ENCODE measurements at places on chromosomes 7 and 10.

GRCh38 chr10:47179291-47179647, 120.7 kb upstream of the GDF10 start:
- DNase-seq, result peak; percentile 25

GRCh38 chr10:128314686-128315085, 188.5 kb upstream of the MKI67 start:
- DNase-seq, result no peak

- DNase-seq, result peak; percentile 34
These were observed 66.2 kb upstream of the ARID5B start for GRCh38 chr10:61835069-61835945.

DNA sequence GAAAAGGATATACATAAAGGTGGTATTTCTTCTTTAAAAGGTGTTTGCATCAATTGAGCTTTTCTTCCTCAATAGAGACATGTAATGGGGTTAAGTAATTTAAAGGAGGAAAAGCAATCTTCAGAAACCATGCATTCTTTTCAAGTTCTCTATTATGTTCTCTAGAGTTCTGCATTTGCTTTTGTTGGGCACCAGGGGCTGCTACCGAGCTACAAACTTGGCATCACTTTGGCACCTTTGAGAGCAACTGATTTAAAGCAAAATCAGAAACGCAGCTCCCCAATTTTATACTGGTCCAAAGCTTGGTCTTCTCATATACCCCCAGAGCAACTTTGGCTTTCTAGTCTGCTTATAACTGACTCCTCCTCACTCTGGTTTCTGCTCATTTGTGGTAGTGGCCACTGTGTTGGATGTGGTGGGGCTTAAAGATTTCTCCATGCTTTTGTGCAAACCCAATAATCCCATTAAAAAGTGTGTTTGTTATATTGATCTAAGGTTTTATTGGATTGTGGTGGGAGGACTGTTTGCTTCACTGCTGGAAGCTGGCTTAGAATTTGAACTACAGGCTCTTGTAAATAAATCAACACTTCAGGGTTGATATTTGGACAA, 712.1 kb downstream of the PHTF2 start:
- no peak for DNase-seq

- no peak for DNase-seq
These were observed 68.8 kb upstream of the GRB10 start for GRCh38 chr7:50851451-50851850.

DNA sequence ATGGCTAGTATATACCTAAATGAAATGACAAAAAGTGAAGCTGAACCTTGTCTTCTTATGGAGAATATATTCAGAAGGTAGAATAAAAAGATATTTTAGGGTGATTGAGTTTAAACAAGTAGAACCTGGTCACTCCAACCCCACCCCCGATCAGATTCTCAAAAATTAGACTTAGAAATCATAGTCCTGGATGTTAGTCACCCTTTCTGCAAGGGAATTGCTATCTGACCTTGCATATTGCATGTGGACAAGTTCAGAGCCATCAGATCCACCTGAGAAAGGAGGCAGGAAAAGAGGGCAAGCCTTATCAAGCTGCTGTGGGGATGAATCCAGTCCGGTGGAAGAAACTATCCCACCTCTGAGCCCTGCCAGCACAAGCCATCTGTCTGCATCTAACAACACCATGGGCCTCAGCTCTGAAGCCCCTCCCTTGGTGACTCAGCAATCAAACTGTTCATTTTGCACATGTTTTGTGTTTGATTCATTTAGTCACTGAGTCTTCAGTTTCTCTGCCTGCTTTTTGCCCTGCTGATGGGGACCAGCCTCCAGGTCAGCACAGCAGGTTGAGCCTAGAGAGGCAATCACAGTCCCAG, 727.3 kb downstream of the AUTS2 start:
- DNase-seq, result no peak

- no peak for DNase-seq
These were observed 4.2 kb upstream of the CREB3L2 start for GRCh38 chr7:138006106-138006505.

DNA sequence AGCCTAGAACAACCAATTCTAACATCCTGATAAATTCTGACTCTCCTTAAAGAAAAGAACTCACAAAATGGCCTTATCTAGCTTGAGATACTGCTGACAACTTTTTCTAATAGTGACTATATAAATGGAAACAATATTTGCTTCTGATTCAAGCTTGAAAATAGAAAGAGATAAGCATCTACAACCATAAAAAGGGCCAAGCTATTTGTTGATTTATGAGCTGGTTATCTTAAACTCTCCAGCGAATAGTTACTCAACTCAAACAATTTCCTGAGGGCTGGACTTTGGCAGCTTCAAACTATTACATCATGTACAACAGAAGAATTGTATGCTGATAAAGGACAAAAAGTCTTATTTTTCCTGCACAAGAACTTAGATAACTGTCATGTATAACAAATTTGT, 4.6 kb downstream of the USP54 start:
- DNase-seq, result no peak

- DNase-seq, result no peak
These were observed 167.6 kb downstream of the VTI1A start for GRCh38 chr10:112614586-112614985.

- no peak for DNase-seq
These were observed at the start of gene OR2A2 for GRCh38 chr7:144109283-144109682. TSS of gene OR2A2 (plus strand) at chr7:144109583. CDS start at chr7:144109583, 0 bp downstream.

DNA sequence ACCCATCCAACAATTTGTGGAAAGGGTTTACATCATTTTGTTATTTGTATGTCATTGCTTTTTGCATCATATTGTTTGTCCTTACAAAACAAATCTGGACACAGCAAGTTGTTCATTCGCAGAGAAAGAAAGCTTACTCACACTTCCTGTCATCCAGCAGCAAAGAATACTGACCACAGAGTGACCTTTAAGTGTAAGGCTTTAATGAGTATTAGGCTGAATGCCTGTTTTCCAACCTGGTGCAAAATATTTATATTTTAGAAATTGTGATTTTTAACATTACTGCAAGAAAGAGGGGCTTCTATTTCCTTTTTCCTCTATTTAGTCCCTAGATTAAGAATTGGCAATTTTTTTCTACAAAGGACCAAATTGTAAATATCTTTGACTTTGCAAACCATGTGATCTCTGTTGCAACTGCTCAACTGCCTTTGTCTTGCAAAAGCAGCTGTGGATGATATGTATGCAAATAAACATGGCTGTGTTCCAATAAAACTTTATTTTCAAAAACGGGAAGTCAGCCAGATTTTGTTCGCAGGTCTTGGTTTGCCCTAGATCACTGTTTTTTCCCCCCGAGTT, 27.8 kb upstream of the ITGB1 start:
- no peak for DNase-seq

DNA sequence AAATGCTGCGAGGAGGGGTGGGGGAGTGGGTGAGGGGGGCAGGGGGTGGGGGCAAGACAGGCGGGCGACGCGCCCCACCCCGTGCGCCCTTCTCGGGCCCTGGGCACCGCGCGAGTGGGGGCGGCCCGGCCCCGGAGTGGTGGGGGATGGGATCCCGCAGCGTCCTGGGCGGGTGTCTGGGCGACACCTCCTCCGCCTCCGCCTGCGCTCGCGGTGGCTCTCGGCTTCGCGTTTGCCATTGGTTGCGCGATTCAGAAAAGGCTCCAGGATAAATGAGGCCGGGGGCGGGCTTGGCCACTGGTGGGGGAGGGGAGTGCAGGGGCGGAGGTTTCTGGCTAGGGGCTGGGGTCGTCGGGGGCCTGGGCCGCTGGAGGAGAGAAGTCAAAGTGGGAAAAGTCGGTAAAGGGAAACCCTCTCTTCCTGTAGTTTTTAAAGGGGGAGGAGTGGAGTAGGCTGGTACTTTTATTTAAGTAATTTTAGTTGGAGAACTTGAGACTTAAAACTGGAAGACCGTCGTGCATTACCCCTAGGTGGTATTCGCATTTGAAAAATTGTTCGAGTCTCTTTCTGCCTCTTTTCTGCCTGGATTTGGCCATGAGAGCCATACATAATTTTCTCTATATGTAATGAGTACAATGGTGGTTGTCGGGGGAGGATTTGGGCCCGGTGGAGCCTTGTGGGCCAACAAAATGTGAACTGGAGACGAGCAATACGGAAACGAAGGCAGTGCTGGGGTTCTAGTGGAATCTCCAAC, 992 bp upstream of the IGF2BP3 start:
- DNase-seq, result peak; percentile 47

GRCh38 chr10:110651044-110651958, 7.2 kb downstream of the RBM20 start:
- DNase-seq, result peak; percentile 39

GRCh38 chr10:104809288-104810090, 168.4 kb downstream of the SORCS3 start:
- DNase-seq, result no peak

GRCh38 chr7:29599026-29599425, 35.4 kb downstream of the PRR15 start:
- no peak for DNase-seq

DNA sequence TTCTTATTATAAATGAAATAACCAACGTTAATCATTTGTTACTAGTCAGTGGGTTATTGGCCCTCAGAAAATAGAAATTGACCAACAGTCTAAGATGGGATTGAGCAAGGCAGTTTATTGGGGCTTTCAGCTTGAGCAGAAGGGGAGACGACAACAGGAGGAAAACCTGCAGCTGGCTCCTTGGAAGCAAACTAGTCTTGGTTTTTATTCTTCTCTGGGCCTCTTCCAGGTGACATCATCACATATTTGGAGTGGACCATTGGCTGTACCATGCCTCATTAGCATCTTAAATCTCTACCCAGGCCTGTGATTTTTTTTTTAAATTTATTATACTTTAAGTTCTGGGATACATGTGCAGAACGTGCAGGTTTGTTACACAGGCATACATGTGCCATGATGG, 59.0 kb upstream of the CSTF2T start:
- no peak for DNase-seq

DNA sequence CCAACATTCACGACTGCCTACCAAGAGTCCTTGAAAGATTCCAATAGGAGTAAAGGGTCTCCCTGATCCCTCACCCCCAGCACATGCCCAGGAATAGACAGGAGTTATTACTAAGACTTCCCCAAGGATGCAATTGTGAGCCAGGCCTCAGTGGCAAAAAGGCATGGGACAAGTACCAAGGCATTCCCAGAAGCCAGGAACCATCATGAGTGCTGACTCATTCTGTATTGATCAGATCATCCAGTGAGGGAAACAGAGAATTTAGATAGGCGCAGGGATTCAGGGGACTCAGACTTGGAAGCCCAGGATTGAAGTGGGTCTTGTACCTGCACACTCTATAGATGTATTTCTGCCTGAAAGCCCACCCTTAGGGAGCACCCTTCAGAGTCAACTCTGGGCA, 21.2 kb downstream of the MBL2 start:
- no peak for DNase-seq

DNA sequence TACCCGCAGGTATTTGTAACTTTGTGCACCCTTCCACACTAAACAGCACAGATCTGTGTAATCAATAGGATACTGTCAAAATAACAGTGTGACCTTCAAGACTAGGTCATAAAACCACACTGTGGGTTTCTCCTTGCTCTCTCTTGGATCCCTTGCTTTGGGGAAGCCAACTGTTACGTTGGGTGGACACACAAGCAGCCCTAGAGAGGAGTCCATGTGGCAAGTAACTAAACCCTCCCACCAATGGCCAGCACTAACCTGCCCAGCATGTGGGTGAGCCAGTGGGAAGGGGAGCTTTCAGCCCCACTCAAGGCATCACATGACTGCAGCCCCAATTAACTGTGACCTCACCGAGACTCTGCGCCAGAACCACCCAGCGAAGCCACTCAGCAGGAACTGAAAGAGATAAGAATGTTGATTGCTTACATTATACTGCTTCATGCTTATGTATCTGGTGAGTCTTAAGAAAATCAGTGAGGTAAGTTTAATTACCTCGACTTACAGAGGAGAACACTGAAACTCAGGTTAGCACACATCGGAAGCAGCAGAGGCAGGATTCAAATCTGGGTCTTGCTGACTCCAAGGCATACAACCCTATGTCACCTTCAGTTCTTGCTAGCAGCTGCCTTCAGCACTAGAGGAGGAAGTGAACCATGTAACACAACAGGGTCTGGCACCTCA, 9.4 kb upstream of the ZC3HAV1 start:
- no peak for DNase-seq

GRCh38 chr10:118595064-118595420, 406 bp downstream of the PRLHR start:
- no peak for DNase-seq

DNA sequence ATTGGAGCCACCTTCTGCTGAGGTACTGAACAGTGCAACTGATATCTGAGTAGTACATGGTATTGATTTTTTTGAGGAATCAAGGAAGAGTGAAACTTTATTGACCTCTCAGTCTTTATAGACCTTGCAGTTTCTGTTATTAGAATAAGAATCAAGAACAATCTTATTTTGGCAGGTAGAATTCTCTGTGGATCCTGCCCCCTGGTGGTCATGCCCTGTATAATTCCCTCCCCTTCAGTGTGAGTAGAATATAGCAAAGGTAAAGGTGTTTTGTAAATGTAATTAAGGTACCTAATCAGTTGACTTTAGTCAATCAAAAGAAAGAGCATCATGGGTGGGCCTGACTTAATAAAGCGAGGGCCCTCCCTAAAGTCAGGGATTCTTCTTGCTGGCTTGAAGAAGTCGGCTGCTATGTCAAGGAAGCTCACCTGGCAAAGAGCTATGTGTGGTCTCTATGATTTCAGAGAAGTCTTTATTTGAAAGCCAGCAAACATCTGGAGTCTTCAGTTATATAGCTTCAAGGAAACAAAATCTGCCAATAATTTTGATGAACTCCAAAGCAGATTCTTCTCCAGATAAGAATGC, 142.8 kb downstream of the LSM5 start:
- DNase-seq, result peak; percentile 39

DNA sequence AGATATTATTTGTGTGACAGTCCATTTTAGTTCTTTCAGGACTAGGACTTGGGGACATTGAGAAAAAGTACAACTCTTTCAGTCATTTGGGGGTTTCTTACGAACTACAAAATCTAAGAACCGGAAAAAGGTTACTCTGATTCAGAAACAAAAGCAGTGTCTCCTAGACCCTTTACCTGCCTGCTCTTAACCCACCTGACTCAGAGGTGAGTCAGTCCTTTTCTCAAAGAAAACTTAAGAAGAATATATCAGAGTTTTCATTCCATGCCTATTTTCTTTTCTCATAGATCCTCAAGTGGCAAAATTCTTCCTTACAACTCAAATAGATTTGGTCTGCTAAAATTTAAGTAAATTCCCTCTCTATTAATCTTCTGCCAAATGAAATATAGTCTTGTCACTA, 114.9 kb upstream of the PTN start:
- no peak for DNase-seq

DNA sequence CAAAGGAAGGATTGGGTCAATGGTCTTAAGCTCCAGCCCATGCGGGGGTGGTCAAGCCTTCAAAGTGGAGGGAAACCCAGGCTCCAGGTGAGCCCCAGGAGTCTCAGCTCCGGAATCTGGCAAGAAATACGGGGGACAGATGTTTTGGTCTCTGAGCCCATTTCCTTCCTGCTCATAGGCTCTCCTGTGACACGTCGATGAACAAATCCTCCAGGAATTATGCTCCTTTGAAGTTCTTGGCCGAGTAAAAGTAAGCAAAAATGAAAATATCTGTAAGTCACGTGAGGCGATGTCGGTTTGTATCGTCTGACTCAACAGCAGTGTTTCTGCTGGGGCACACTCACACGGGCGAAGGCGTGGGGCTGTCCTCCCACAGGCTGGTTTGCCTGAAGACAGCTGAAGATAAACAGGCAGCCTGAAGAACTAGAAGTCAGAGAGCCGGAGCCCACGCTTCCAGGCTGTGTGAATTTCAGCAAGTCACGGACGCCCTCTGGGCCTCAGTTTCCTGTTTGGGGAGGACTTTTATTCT, 52.6 kb upstream of the SMNDC1 start:
- DNase-seq, result peak; percentile 33

All from activated CD4-positive, alpha-beta T cell treated with anti-CD3 and anti-CD28 coated beads, Interleukin-2, amount 10 ng/mL, durations not matched to agents 7 days and 5 days (primary cell).